ENCODE measurements at places on chromosomes 12 and 14.
A peak's percentile ranks its signal among the peaks of the same experiment; 100 is the strongest.

- no peak for DNase-seq
Observed at GRCh38 chr12:24977060-24977459, 28.2 kb upstream of the BCAT1 start.

DNA sequence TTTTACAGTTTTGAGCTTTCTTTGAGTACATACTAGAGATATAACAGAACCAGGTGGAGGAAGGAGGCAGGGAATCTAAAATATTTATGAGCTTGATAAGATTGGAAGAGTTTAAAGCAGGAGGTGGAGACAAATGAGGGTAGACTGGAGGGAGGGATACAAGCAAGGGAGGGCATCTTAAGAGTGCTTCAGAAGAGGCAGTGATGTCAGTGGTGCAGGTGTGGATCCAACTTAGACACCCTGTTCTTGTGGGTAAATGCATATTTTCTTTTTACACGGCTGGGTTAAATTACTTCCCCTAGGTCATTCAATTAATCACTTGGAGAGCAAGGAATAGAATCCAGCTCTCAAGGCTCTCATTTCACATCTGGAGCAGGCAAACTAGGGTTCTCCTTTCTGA lies 146.1 kb upstream of the LRIG3 start:
- DNase-seq = no peak

DNA sequence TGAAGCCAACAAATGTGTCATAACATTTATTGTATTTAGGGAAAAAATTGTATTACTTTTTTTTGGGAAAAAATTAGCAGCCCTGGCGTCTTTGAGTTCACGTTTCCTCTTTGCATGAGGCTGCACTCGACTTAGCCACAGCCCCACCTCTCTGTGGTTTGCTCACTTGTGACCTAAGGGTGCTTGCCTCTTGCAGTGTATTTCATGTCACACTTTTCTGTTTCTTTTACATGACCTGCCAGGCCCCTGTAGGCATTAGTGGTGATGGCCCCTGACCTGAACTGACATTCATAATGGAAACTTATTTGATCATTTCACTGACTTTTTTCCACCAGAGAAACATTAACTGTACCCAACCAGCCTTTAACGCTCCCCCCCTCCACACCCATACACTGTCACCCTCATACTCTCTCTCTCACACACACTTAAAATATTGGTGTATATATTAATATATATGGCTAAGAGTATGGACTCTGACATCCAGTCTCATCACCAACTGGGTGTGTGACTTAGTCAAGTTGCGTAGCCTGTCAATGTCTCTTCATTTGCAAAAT lies 122.9 kb downstream of the PRKCH start:
- peak; percentile 75 for DNase-seq

- no peak for DNase-seq
Observed at GRCh38 chr12:56614627-56615026, 15.5 kb downstream of the BAZ2A start.

DNA sequence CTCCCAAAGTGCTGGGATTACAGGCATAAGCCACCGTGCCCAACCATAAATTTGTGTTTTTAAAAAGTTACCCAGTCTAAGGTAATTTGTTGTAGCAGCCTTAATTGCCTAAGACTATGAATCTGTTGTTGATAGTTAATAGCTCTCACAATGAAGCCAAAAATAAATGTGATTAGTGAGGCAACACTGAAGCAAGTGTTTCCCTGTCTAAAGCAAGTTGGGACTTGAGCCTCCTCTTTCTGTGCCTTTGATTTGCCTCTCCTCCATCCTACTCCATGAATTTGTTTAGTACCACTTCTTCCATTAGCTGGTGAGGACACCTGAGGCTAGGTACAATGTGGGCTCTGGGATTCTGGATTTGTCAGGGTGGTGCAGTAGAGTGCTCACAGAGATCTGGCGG lies 36.8 kb downstream of the DAAM1 start:
- no peak for DNase-seq

DNA sequence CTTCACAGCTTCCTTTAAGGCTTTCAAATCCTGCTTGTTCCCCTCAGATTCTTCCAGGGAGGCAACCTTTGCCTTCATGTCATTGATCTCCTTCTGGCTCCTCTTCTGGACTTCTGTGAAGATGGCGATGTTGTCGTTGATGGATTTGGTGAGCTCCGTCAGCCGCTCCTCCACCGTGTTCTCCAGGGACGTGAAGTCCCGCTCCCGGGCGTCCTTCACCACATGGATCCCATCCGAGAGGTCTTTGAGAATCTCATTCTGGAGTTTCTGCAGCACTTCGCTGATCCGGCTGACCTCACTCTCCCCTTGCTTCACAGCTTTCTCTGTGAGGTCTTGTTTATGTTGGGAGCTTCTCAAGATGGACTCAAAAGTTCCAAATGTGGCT lies 7.9 kb downstream of the CKAP4 start:
- DNase-seq = no peak

Data from stimulated activated naive CD8-positive, alpha-beta T cell treated with anti-CD3 and anti-CD28 coated beads, Interleukin-15, Interleukin-2, amounts not matched to agents 100 U/mL and 50 U/mL, for 24 hours (primary cell).